ENCODE measurements at places on chromosomes 5 and 9.

GRCh38 chr9:22416692-22417060, 29.9 kb upstream of the DMRTA1 start:
- no peak for DNase-seq

- DNase-seq: no peak
Observed at GRCh38 chr5:77168879-77169244, 41.6 kb upstream of the PDE8B start.

GRCh38 chr9:82600536-82601292, 462.2 kb downstream of the RASEF start:
- DNase-seq: no peak

DNA sequence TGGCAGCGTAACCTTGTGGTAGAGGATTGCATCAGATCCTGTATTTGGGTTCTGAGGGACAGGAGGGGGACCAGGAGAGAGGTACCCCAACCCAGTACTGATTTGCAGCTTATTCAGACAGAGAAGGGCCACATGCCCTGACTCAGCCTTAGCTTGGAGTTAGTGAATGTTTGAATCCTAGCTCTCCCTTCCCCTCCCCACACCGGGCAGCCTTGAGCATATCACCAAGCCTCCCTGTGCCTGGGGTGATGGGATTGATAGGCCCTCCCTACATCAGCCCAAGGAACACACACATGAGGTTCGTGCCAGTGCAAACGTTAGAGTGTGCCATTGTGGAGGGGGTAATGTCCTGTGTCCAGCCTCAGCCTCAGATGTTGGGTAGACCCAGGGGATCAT, 71.9 kb downstream of the AMBP start:
- DNase-seq: peak; percentile 4

DNA sequence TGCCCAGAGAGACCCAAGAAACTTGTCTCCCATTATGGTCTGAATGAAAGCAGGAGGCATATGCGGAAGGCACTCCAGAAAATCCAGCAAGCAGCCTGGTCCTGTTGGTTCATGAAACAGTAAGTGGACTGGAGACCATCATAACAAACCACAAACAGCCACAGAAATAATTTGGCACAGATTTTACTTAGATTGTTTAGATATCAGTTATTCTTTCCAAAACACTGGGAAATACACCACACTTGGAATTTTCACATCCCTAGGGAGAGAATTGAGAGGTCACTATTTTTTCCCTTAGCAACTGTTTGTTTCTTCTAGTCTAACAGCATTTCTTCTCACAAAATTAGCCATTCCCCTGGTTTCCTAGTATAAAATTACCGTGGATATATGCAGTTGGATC, 300.8 kb downstream of the OSTF1 start:
- no peak for DNase-seq

DNA sequence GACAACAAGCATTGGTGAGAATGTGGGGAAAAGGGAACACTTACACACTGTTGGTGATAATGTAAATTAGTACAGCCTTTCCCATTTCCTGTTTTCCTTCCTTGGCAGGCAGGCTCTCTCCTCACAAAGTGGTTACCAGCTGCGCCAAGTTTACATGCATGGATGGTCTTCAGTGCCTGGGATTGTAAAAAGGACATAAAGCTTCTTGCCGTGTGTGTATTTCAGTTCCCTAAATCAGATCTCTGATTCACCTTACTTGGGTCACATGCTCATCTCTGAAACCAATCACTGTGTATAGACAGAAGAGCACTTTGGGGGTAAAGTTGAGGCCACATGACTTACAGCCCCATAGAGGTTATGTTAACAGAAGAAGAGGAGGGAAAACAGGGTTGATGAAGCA, 92.8 kb downstream of the CAVIN4 start:
- no peak for DNase-seq

- DNase-seq: no peak
Observed at GRCh38 chr9:34170237-34170991, 8.4 kb upstream of the UBAP1 start.

DNA sequence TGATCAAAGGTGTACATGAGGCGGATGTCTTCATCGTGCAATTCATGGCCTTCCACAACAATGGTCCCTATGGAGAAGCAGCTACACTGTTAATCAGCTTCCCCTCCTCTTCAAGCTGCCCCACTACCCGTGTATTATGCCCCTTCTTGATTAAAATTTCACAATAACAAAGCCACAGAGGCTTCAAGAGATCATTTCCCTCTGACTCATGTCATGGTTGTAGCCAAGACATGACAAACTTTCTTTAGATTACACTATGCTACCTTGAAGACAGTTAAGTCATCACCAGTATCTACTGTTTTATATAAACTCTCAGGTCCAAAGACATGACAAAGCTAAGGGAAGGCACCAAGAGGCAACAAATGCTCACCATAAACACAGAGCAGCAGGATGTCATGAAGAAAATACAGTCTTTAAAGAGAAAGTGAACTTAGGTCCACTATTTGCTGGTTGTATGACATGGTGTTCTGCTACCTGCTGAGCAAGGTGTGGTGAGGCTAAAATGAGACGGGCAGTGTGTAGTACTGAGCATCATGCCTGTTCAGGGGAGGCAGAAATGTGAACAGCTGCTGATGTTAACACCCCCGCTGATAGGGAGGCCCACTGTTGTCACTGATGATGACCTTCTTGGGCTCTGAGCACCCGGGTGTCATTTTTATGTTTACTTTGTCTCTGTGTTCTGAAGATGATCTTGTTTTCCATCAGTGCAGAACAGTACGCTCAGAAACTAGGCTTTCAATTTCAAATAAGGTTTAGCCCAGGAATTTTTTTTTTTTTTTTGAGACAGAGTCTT, 48.3 kb downstream of the IARS1 start:
- DNase-seq: no peak

DNA sequence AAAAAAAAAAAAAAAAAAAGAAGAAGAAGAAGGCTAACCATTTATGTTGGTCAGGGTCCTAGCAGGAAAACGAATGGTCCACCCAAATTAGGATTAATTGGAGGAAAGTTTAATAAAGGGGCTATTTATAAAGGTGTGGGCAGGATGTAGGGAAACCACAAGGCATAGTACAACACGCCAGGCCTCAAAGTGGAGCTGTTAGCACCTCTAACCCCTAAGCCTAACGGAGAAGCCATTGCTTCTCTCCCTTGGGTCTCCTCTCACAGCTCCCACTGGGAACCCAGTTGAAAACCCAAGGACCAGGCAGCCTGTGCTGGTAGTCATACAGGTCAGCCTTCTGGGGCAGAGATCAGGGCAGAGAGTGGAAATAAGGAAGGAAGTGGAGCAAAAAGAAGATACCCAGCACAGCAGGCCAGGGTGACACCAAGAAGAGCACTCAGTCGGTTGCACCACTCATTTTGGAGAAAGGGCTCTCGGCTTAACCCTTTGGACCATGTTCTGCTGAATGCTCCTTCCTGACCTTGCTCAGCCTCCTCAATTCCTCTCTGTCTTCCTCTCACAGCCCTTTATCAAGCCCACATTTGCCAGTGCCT, 8.8 kb upstream of the GLIPR2 start:
- no peak for DNase-seq

GRCh38 chr5:172458976-172459782, 4.9 kb upstream of the SH3PXD2B start:
- no peak for DNase-seq

GRCh38 chr5:172046593-172046992, 40.2 kb upstream of the FBXW11 start:
- DNase-seq: no peak

DNA sequence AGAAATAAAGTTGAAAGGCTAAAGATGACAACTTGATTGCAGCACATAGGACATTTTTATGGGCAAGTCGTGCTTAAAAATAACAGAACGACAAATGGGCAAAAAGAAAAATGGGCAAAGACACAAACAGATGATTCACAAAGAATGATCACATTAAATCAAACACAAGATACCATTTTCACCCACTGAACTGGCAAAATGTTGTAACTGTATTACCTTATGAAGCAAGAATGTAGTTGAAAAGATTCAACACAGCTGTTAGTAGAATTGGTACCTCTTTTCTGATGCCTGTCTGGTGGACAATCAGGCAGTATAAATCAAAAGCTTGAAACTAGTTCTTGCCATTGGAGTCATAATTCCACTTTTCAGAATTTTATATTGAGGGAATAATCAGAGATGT, 81.0 kb upstream of the PALM2AKAP2 start:
- DNase-seq: no peak

GRCh38 chr9:78666818-78667414, 370.0 kb downstream of the PSAT1 start:
- no peak for DNase-seq

DNA sequence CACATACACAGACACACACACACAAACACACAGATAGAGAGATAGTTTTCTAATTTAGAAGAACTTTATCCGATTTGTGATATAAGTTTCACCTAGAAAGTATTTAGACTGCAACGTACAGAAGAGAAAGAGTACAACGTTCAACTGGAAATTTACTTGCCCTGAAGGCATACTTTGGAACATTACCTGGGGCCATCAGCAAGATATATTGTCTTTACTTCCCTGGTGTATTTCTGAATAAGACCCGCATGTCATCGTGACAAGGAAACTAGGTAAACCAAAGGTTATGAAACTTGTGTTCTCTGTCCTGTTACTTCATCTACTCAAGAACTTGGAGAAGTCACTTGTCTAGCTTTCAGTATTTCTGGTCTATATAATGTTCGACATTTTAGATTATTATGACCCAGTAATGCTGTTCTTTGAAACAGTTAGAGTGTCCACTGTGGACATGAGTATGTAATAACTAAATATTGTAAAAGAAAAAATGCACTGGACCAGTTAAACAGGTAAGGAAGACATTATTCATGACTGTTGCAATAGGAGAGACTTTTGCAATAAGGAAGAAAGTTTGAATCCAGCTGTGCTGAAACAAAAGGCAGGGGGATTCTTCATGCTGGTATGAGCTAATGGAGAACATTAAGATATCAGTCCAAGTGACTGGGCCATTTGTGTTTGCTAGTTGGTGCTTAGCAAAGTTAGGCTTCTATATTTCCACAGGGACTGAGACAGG, 1791.1 kb downstream of the MAT2B start:
- no peak for DNase-seq

DNA sequence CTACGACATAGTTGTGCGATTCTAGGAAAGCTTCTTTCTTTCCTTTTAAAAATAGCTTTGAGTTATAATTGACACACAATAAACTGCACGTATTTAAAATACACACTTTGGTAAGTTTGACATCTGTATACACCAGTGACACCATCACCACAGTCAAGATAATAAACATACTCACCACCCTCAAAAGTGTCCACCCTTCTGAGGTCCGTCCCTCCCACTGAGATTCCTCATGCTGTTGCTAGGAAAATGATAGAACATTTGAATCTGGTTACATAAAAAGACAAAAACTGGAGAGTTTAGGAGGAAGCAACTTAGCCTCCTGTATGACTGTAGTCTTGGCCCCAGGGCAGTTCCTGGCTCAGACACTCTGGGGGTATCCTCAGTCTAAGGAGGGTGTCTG, 17.2 kb downstream of the S100Z start:
- DNase-seq: no peak

DNA sequence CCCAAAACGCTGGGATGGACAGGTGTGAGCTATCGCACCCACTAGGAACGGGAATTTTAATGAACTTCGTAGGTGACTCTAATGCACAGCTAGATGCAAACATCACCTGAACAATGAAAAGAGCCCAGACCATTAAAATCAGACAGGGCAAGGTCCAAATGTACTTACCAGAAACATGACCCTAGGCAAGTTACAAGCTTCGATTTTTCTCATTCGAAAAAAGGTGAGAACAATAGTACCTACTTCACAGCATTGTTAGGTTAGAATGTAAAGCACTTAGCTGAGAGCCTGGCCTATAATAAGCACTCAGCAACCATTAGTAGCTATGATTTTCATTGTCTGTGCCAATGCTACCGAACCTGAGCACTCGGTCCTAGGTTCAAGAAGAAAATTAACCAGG, 5.8 kb upstream of the KLHL3 start:
- no peak for DNase-seq

- DNase-seq: no peak
Observed at GRCh38 chr9:137074657-137075274, 2.6 kb upstream of the UAP1L1 start.

GRCh38 chr9:116451500-116452115, 235.5 kb upstream of the TRIM32 start:
- no peak for DNase-seq

GRCh38 chr5:45578270-45578669, 117.9 kb downstream of the HCN1 start:
- DNase-seq: no peak

GRCh38 chr9:98021306-98022040, 35.1 kb upstream of the NANS start:
- no peak for DNase-seq

GRCh38 chr5:159430361-159431012, 100.2 kb upstream of the IL12B start:
- no peak for DNase-seq

- no peak for DNase-seq
Observed at GRCh38 chr5:176959051-176959450, 47.5 kb downstream of the UIMC1 start.

GRCh38 chr9:130868230-130868629, 28.4 kb downstream of the QRFP start:
- DNase-seq: no peak

GRCh38 chr9:8679371-8679822, 879.8 kb upstream of the DMAC1 start:
- DNase-seq: no peak

GRCh38 chr5:72749362-72749997, 67.0 kb upstream of the TNPO1 start:
- no peak for DNase-seq

- no peak for DNase-seq
Observed at GRCh38 chr5:173638126-173639040, 21.9 kb upstream of the BOD1 start.

- DNase-seq: no peak
Observed at GRCh38 chr5:59416451-59416850, 477.1 kb downstream of the PDE4D start.

DNA sequence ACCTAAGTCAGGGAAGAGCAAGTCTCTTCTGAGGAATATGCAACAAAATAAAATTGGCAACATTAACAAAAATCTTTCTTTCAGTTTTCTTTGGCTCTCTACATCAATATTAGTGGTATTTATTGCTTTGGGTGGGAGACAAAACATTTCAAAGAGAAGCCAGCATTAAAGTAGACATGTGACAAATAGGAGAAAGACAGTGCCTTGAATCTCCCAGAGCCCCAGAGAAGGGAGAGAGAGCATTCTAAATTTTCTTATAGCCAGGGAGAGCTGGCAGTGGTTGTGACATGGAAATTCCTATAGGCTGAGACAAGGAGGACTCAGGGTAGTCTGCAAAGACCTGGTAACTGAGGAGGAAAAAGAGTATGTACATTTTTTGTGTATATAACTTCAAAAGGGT, 79.4 kb upstream of the NREP start:
- DNase-seq: no peak

DNA sequence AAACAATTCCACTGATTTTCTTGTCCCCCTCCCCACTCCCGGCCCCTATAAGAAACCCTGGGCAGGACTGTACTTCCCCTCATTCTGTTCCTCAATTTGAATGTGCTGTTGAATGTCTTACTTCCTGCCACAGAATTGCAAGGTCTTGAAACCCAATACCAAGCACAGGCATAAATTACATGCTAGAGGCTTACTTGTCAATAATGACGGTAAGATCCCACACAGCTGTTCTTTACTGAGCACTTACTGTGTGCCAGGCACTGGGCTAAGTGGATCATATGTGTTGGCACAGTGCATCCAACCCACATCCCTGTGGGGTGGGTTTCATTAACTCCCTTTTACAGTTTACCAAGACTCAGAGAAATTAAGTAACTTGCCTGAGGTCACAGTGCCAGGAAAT, 63.4 kb downstream of the MVB12B start:
- DNase-seq: no peak

- no peak for DNase-seq
Observed at GRCh38 chr5:3911773-3912172, 316.1 kb downstream of the IRX1 start.
